GM12878 (cell line): ENCODE measurements at places on chromosomes 2 and 18.
A peak's percentile ranks its signal among the peaks of the same experiment; 100 is the strongest.

DNA sequence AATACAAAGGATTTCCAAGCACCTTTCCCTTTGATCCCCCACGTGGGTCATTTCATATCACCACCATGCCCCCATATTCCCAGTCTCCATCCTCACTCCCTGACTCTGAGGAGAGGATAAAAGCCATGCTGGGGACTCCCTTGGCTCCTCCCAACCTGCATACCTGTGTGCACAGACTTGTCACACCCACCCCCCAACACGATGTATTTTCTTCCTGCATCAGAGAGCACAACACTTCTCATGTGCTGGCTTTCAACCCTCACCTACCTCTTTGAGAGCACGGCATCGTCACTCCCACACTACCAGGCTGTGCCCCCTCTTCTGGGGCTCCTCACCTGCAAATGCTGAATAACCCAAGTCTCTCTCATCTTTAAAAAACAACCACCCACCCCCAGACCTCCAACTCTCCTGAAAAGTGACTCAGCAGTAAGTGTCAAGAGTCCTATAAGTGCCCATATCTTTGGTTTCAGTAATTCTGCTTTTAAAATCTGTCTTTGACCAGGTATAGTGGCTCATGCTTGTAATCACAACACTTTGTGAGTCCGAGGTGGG is 53.1 kb downstream of the AP1S3 start:
- no peak overlapping the region for H3K27ac ChIP-seq
- DNase-seq = no peak
- H3K4me3 ChIP-seq = no peak overlapping the region
- H3K36me3 ChIP-seq = no peaks in the 10 kb centered on the region
- H3K4me1 ChIP-seq = peaks cover 16% of the 10 kb centered on the region

DNA sequence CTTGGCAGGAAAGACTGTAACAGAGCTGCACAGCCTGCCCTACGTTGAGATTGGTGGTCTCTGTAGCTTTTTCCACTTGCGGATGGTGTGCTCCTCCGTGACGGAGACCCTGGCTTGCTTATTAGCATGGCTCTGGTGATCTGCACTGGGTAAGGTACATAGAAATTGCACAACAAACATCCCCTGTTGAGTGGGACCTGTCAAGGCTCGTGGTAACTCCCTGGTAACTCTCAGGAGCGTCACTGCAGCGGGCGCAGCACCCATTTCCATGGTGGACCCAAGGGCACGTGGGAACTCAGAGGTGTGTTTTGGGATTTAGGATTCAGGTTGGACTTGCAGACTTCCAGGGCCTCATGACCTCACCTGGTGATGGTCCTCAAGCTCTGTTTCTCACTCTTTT is 1.1 kb downstream of the TRAF3IP1 start:
- peaks cover 7% of the 10 kb centered on the region for H3K4me1 ChIP-seq
- H3K4me3 ChIP-seq = peak overlapping the region; percentile 63
- no peak overlapping the region for H3K27ac ChIP-seq
- H3K27me3 ChIP-seq = no peaks in the 10 kb centered on the region
- no peaks in the 10 kb centered on the region for H3K36me3 ChIP-seq
- no peak for DNase-seq

DNA sequence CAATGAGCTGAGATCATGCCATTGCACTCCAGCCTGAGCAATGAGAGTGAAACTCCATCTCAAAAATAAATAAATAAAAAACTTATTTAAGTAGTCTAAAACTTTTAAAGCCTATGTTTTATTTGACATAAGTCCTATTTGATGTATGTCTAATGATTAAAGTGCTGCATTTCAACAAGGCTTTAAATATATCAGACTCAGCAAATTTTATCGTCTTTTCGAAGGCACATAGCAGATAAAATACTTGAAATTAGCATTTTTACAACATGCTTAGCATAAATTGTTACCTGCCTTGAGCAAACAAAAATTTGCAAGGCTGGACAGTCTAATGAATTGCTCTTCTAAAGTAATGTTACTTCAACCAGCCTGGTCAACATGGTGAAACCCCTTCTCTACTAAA is 85.9 kb downstream of the PRKRA start:
- H3K4me3 ChIP-seq = no peak overlapping the region
- H3K4me1 ChIP-seq = no peaks in the 10 kb centered on the region
- H3K27me3 ChIP-seq = no peaks in the 10 kb centered on the region
- DNase-seq = no peak
- no peak overlapping the region for H3K27ac ChIP-seq

GRCh38 chr2:23015651-23016200 is 369.3 kb upstream of the KLHL29 start:
- H3K4me1 ChIP-seq = no peaks in the 10 kb centered on the region
- H3K27ac ChIP-seq = no peak overlapping the region
- H3K36me3 ChIP-seq = no peaks in the 10 kb centered on the region
- no peak overlapping the region for H3K4me3 ChIP-seq
- DNase-seq = no peak

DNA sequence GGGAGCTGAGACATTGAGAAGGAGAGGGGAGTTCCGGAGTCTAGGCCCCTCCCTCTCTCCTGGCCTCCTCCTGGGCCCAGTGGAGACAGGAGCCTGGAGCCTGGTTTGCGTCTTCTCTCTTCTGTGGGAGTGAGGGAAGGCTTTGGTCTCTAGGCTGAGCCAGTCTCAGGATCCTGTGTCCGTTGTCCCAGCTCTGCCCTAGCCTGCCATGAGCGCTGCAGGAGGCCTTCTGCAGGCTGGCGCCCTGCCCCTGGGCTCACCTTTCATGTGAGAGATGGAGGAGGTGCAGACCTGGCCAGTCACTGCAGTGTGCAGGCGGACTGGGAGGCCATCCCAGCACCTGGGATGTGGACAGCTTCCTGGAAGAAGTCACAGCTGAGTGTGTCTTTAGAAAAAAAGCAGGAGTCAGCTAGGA is 8.7 kb downstream of the IMPA2 start:
- DNase-seq = no peak
- no peak overlapping the region for H3K4me3 ChIP-seq
- H3K4me1 ChIP-seq = no peaks in the 10 kb centered on the region; the same call in 1 of the 2 replicates
- no peaks in the 10 kb centered on the region for H3K36me3 ChIP-seq

GRCh38 chr2:218995972-218996711 is 2.9 kb upstream of the CRYBA2 start:
- no peak overlapping the region for H3K4me3 ChIP-seq
- H3K4me1 ChIP-seq = no peaks in the 10 kb centered on the region
- H3K36me3 ChIP-seq = no peaks in the 10 kb centered on the region
- DNase-seq = no peak

DNA sequence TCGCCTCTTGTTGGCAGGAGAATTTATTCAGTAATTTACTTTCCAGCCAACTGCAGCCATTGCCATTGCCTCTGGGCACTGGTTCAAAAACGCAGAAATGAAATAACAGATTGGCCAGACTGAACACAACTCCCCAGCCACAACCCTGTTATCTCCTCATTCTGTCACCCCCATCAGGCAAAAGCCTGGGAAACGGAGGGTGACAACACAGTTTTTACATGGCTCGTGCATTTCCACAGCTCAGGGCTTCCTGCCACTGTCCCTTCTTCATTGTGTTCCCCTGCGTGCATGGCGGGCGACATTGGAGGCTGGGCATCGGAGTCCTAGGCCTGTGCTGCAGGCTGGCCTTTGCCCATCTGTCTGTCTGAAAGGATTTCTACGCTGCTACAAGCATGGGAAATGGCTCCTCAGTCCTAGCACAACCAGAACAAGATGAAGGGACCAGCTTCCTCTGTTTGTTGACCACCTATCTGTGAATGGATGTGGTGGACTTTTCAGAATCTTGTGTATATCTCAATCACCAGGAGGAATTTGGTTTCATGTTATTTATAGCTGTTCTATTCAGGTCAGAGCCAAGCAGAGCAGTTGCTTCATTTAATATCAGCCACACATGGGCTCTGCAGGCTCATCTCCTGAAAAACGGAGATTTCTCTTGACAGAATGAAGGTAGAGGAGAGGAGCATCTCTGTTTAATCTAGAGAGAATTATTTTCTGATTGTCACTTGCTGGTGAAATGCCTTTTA is 107.0 kb downstream of the MGAT5 start:
- peaks cover 32% of the 10 kb centered on the region for H3K36me3 ChIP-seq
- DNase-seq = no peak
- H3K4me3 ChIP-seq = no peak overlapping the region
- no peaks in the 10 kb centered on the region for H3K27me3 ChIP-seq

- no peak overlapping the region for H3K27ac ChIP-seq
- no peaks in the 10 kb centered on the region for H3K36me3 ChIP-seq
- H3K4me3 ChIP-seq = no peak overlapping the region
- DNase-seq = no peak
Observed at GRCh38 chr18:66872277-66872676, 268.4 kb upstream of the CDH19 start.

GRCh38 chr2:73746015-73746876 is 9.1 kb upstream of the TPRKB start:
- no peaks in the 10 kb centered on the region for H3K4me1 ChIP-seq
- no peaks in the 10 kb centered on the region for H3K27me3 ChIP-seq
- no peak for DNase-seq
- no peak overlapping the region for H3K27ac ChIP-seq
- peaks cover 8% of the 10 kb centered on the region for H3K36me3 ChIP-seq
- H3K4me3 ChIP-seq = no peak overlapping the region

- H3K4me1 ChIP-seq = no peaks in the 10 kb centered on the region
- DNase-seq = no peak
- H3K36me3 ChIP-seq = no peaks in the 10 kb centered on the region
Observed at GRCh38 chr2:183455056-183455455, 330.8 kb downstream of the NUP35 start.
